Amniotic epithelial cell (primary cell): ENCODE measurements at places on chromosomes 3 and 15.

GRCh38 chr3:32662647-32663046 lies 22.3 kb upstream of the CNOT10 start:
- no peak for DNase-seq

- no peak for DNase-seq
Observed at GRCh38 chr3:186004209-186004608, 66.4 kb upstream of the TRA2B start.

GRCh38 chr15:73500696-73501095 lies 57.7 kb downstream of the REC114 start:
- no peak for DNase-seq

- DNase-seq = no peak
Observed at GRCh38 chr3:14766428-14767244, 52.1 kb upstream of the FGD5 start.
